ENCODE measurements at places on chromosomes 6 and 20.

DNA sequence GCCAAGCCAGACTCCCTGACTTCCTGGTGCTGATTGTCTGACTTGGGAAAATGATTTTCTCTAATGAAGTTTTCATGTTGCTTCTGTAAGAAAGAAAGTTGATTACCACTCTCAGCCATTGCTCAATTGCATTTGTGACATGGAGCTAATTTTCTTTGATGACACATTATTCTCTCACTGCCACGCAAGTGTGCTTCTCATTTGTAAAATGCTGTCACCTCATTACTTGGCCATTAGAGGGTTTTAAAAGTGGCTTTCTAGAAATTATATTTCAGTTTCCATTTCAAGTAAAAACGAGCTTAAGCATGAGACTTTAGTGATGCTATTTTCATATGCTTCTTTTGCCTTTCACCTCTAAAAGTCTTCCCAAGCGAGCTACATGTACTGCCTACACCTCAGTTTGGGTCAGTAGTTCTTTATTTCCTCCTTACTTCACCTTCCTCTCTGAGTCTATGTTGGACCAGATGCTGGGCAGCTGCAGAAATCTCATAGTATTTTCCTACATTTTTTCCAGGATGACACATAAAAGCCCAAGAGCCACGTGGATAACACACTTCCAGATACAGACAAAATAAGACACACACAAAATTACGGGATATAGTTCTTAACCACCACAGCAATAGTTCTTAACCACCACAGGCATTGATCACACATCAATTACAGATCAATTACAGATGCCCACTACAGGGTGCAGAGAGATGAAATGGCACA lies 6.3 kb upstream of the FAM210B start:
- DNase-seq, result no peak
- H3K27ac ChIP-seq, result no peak overlapping the region
- H3K36me3 ChIP-seq, result no peaks in the 10 kb centered on the region
- no peaks in the 10 kb centered on the region for H3K4me1 ChIP-seq

GRCh38 chr6:141607956-141608355 lies 524.8 kb upstream of the GJE1 start:
- peaks cover 8% of the 10 kb centered on the region for H3K4me1 ChIP-seq
- no peaks in the 10 kb centered on the region for H3K27me3 ChIP-seq
- DNase-seq, result no peak
- H3K27ac ChIP-seq, result no peak overlapping the region

DNA sequence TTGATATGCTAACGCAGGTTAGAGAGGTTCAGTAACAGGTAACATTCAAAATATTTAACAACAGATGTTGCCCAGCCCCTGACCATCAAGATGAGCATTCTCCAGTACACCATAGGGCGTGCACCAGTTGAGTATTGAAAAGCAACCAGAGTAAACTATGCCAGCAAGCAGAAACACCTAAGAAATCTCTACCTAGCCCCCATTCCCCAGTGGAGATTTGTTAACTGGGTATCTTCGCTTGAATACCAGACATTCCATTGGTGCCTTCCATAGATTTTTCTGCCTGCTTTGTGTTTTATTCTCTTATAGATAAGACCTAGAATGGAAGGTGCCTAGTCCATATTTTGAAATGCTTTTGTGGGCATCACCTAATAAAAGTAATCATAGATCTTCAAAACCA lies 623.9 kb downstream of the KIF16B start:
- no peak for DNase-seq
- no peaks in the 10 kb centered on the region for H3K36me3 ChIP-seq
- no peak overlapping the region for H3K4me3 ChIP-seq
- no peak overlapping the region for H3K27ac ChIP-seq
- no peaks in the 10 kb centered on the region for H3K27me3 ChIP-seq

- H3K4me1 ChIP-seq, result peaks cover 12% of the 10 kb centered on the region
- no peak overlapping the region for H3K4me3 ChIP-seq
- H3K27ac ChIP-seq, result no peak overlapping the region
- H3K36me3 ChIP-seq, result peaks cover 22% of the 10 kb centered on the region
- no peak for DNase-seq
Measured at GRCh38 chr6:158018851-158019361, 37.2 kb downstream of the SYNJ2 start.

DNA sequence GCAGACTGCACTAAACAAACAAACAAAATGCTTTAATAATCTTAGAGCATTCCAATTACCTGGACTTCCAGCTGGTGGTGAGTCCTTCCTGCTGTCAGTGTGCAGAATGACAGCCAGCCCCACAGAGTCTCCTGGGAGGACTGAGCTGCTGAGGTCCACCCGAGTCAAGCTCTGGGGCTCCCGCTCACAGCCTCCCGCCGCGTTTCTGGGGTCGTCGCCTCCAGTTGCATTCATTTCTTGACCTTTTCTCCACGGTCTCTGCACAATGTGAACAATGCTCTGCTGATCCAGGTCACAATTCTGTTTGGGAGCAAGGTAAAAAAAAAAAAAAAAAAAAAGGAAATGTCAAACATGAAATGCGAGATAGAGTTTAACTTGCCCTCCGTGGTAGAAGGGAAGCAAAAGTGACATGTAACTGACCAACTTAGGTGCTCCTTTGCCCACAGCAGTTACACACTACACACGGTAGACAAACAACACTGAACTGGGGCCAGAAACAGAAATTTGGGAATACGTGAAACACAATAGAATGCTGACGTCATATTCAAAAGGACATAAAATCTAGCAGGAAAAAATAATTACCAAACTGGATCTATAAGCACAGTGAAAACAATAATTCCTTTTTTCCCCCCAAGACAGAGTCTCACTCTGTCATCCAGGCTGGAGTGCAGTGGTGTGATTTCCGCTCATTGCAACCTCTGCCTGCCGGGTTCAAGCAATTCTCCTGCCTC lies 464.9 kb downstream of the PRKN start:
- H3K27me3 ChIP-seq, result no peaks in the 10 kb centered on the region
- H3K4me1 ChIP-seq, result no peaks in the 10 kb centered on the region
- no peak overlapping the region for H3K4me3 ChIP-seq
- H3K27ac ChIP-seq, result no peak overlapping the region

DNA sequence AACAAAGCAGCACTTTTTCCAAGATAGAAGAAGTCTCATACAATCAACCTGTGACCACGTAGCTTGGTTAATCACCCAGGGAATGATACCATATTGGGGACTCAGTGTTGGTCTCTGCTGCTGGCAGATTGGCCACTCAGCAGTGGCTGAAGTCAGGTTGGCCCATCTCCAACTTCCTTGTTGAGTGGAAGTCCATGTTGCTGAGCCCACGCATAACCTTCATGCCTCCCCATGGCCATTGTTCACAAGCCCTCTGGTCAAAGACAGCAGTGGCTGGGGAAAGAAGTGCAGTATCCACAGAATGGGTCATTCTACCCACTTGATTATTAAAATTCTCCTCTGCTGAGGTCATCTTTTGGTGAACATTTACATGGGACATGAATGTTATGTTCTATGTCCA lies 38.5 kb downstream of the PKIB start:
- H3K27me3 ChIP-seq, result no peaks in the 10 kb centered on the region
- no peaks in the 10 kb centered on the region for H3K36me3 ChIP-seq
- no peak overlapping the region for H3K27ac ChIP-seq
- no peak overlapping the region for H3K4me3 ChIP-seq
- DNase-seq, result no peak
- no peaks in the 10 kb centered on the region for H3K4me1 ChIP-seq

GRCh38 chr20:58374906-58375758 lies 13.9 kb upstream of the VAPB start:
- no peak overlapping the region for H3K4me3 ChIP-seq
- no peak overlapping the region for H3K27ac ChIP-seq
- H3K27me3 ChIP-seq, result no peaks in the 10 kb centered on the region
- no peaks in the 10 kb centered on the region for H3K4me1 ChIP-seq
- no peaks in the 10 kb centered on the region for H3K36me3 ChIP-seq

DNA sequence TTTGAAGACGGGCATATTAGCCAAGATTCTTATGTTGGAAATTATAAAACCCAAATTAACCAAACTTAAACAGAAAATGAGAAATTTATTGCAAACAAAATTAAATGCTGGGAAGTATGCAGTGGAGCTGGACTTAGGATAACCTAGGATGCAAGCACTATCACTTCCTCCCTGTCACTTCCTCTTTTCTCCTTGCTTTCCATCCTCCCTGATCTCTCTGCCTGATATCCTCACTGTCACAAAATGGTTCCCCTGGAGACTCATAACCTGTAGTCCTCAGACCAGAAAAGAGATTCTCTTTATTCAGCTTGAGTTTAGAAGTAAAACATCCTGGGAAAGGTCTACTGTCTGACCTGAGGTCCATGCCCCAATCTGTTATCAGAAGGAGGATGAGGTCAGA lies 7.4 kb upstream of the KLHL32 start:
- H3K36me3 ChIP-seq, result no peaks in the 10 kb centered on the region
- peaks cover 37% of the 10 kb centered on the region for H3K27me3 ChIP-seq
- no peaks in the 10 kb centered on the region for H3K4me1 ChIP-seq
- no peak for DNase-seq

DNA sequence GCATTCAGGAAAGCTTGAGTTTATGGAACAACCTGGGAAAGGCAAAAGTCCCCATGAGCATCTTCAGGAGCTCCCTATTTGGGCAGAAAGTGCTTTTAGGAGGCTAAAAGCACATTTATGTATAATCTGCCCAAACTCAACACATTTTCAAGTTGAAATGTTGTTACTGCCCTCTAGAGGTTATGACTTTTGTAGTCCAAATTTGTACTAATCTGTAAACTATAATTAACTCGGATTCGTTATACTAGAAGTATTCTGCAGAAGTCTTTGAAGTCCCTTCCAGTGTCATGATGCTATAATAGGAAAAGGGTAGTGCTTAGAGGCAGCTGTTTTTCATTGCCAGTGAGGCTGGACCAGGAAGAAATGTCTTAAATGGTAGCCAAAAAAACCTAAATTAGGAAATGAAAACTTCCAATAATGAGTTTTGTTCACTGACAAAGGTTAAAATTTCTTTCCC lies 44.8 kb upstream of the EMILIN3 start:
- H3K4me3 ChIP-seq, result no peak overlapping the region
- H3K36me3 ChIP-seq, result peaks cover 75% of the 10 kb centered on the region
- H3K27me3 ChIP-seq, result no peaks in the 10 kb centered on the region

GRCh38 chr6:96812077-96812703 lies 25.1 kb downstream of the GPR63 start:
- H3K36me3 ChIP-seq, result no peaks in the 10 kb centered on the region
- DNase-seq, result no peak
- no peak overlapping the region for H3K27ac ChIP-seq
- H3K4me1 ChIP-seq, result peaks cover 3% of the 10 kb centered on the region

All from SJSA1 (cell line).